ACHN (cell line): ENCODE measurements at places on chromosomes 12 and 14.

GRCh38 chr12:115916910-115917668 lies 360.4 kb downstream of the MED13L start:
- peak; percentile 45 for DNase-seq

- peak; percentile 45 for DNase-seq
These were observed 148.7 kb downstream of the SMOC1 start for GRCh38 chr14:70027785-70028428.

DNA sequence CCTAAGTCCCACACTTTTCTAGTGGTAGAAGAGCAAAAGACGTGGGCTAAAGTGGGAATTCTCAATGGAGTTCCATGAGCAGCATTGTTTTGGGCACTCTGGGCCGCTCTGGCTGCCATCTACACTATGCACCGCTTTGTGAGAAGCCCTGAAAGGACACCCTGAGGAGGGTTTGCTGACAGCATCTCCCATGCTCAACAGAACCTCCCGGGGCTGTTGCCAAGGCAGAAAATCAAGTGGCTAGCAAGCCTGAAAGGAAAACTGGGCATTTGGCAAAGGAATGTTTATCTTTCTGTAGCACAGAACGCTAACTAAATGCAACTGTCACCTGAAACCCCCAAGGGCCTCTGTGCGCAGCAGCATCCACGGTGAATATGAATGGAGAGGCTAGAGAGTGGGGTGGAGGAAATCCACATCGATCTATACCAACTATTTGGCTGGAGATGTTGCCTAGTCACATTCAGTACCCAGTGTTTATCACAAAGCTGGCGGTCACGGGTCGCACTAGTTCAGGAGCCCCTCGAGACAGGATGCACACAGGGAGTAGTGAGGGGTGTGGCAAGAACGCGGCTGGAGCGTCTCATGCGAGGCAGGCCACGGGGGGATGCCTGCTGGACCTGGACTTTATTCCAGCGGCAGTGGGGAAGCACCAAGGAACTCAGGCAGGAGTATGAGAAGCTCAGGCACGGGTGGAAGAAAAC lies 14.2 kb downstream of the APPL2 start:
- DNase-seq, result no peak

GRCh38 chr14:58297412-58297761 lies 968 bp upstream of the ARID4A start:
- DNase-seq, result peak; percentile 48

DNA sequence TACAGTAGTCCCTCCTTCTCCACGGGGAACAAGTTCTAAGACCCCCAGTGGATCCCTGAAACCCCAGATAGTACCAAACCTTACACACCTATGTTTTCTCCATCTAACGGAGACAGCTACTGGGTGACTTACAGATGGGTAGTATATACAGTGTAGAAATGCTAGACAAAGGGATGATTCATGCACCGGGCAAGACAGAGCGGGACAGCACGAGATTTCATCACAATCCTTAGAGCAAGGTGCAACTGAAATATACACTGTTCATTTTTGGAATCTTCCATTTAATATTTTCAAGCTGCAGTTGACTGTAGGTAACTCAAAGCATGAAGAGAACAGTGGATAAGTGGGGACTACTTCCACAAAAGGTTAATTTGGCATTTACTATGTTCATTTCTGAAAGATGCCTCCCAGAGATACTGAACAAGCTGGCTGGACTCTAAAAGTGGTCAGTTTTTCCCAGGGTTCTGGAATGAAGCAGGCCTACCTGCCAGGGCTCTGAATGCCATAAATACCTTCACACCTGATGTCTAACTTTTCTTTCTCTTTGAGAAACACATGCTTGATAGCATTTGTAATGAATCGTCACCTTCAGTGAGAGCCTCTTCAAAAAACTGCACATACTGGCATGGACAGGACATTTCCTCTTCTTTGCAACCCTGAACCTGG lies 127.7 kb upstream of the FOXN3 start:
- no peak for DNase-seq

- no peak for DNase-seq
These were observed 171.5 kb upstream of the PRICKLE1 start for GRCh38 chr12:42761086-42761485.

GRCh38 chr14:65302571-65303189 lies 109.8 kb upstream of the FUT8 start:
- DNase-seq, result no peak

GRCh38 chr12:51926718-51927117 lies 19.4 kb downstream of the ACVRL1 start:
- peak; percentile 45 for DNase-seq

DNA sequence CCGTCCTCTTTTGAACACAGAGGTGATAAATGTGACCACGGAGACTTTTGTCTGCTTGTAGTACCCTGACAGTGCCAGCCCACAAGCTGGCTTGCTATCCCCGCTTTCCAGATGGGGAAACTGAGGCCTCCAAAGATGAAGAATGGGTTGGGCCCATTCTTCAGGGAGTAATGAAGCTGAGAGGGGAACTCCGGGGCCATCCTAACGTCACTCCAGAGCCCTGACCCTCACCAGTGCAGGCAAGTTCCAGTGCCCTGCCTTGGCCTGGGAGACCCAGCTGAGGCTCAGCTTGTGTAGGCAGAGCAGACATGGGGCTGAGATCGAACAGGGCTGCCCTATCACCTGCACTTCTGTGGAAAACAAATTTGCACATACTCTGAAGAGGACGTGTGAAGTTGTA lies 277.1 kb downstream of the DPF3 start:
- DNase-seq, result no peak

DNA sequence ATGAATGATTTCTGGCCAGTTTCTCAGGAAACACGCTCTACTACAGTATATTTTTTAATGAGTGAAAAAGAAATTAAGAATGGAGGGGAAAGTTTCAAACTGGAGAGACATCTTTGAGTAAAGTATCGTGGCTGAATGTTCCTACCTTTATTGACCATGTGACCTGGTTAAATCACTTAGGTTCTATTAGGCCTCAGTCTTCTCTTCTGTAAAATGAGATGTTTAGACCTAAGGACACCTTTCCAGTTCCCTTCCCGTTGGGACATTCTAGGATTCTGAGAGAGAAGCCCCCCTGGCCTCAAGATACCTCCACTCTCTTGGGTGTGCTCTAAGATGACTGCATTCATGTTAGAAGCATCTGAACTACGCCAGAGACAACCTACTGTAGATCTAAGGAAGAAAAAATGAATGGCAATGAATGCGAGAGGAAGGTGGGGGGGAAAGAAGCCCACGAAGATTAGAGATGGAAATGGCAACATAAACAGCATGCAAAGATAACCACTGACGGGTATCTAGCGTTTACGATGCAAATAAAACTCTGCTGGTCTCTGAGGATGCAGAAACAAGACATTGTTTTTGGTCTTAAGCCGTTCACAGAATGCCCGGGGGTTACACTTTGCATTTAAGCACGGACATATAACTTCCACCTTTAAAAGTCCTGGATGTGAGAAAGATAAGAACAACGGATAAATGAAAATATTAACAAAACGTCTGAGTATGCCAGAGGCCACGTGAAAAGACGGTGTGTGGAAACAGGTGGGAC lies 599 bp upstream of the CPSF6 start:
- no peak for DNase-seq

DNA sequence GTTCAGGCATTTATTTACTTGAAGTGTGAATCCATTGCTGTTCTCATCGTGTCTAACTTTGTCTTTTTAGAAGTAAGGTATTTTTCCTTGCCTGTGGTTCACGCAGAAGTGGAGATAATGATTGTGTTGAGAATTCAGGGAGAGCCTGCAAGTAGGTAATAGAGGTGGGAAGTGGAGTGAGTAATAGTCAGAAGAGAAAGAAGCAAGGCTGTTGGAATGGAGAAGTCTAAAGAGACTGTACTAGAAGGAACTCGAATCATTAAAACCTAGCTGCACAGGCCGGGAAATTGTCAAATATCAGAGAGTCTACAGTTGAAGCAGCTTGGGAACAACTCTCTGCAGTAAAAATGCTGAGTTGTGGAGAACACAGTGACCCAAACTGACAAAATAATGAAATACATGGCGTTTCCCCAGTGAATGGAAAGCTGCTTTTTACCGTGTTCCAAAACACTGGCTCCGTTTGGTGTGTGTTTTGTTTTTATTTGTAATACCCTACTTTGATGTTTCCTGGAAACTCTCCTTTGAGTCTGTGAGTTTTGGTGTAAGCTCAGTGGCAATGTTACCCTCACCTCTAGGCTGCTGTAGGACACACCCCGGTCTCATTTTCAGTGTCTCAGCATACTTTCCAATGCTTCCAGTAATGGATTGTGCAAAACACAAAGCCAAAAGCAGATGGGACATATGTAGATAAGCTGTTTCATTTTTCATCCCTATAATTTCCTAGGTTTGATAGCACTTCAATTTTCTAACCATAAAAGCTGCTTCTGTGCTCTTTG lies 146.6 kb downstream of the CRADD start:
- DNase-seq, result no peak

DNA sequence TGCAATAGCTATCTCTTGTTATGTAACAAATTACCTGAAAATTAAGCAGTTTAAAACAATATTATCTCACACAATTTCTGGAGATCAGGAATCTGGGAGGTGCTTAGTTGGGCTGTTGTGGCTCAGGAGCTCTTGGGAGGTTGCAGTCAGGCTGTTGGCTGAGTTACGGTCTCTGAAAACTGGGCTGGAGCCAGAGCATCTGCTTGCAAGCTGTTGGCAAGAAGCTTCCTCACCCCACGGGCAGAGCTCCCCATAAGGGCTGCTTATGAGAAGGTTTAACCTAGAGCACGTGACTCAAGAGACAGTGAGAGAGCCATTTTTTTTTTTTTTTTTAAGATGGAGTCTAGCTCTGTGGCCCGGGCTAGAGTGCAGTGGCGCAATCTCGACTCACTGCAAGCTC lies 346.8 kb downstream of the ATP23 start:
- DNase-seq, result no peak

- DNase-seq, result no peak
These were observed 62.2 kb upstream of the PCED1B start for GRCh38 chr12:47017041-47017713.
